ENCODE measurements at places on chromosomes 4 and X. TPM values are rescaled to one million over a fixed set of nuclear protein-coding genes. Genes with fewer than 3 reads are reported as not detected.

RFC1 gene
- total RNA-seq: 16.5 TPM

PNMA3 gene
- 0.09 TPM for total RNA-seq

GPRIN3 gene
- 1.5 TPM for total RNA-seq

GYPE gene
- not detected for total RNA-seq

Data from A549 treated with Mapracorat at 1 μM for 4 hours (cell line).